ENCODE measurements at places on chromosomes 12 and 14.

DNA sequence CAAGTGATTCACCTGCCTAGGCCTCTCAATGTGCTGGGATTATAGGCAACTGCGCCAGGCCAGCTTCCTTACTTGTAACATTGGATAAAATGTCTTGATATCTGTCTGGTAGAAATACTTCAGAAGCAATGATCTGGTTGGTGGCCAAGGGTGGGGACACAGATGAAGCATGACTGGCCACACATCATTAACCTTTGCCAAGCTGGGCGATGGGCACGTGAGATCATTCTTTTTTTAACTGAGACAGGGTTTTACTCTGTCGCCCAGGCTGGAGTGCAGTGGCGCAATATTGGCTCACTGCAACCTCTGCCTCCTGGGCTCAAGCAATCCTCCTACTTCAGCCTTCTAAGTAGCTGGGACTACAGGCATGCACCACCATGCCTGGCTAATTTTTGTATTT is 31.1 kb downstream of the PLEKHH1 start:
- DNase-seq: no peak

- no peak for DNase-seq
Observed at GRCh38 chr12:94721173-94721572, 70.8 kb upstream of the TMCC3 start.

DNA sequence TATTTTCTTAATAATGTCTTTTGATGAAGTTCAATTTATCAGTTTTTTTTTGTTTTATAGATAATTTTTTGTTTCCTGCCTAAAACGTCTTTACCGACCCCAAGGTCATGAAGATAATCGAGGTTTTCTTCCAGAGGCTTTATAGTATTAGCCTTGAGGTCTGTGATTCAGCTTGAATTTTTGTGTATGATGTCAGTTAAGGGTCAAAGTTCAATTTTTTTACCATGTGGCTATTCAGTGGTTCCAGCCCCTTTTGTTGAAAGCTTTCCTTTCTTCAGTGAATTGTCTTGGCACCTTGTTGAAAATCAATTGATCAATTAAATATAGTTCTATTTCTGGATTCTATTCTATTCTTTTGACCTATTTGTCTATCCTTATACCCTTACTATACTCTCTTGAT is 3.2 kb upstream of the MGST1 start:
- no peak for DNase-seq

- no peak for DNase-seq
Observed at GRCh38 chr14:26959437-26959836, 361.6 kb upstream of the NOVA1 start.

- DNase-seq: no peak
Observed at GRCh38 chr12:74483057-74483456, 54.6 kb upstream of the ATXN7L3B start.

DNA sequence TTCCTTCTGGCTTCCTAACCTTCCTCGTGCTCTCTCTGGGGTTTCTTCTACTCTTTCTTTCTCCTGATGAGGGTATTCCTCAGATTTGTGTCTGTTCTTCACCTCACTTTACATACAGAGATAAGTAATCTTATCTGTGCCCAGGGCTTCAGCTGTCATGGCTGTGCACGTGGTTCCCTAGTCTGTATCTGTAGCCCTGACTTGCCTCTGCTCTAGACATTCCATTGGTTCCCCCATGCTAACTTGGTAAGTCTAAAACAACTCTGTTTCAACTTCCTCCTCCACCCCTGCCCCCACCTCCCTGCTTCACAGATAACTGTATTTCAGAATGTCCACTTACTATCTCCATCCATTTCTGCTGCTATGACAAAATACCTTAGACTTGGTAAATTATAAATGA is 10.8 kb downstream of the DIP2B start:
- DNase-seq: no peak

GRCh38 chr12:43903686-43904085 is 67.8 kb downstream of the TMEM117 start:
- no peak for DNase-seq
